ENCODE measurements at places on chromosomes 3 and 15. TPM values are rescaled to one million over a fixed set of nuclear protein-coding genes. Genes with fewer than 3 reads are reported as not detected.

The EXD1 gene
- not detected for total RNA-seq

The KBTBD8 gene
- 4.9 TPM for total RNA-seq

The GABRR3 gene
- total RNA-seq = not detected

The SLC2A2 gene
- total RNA-seq = 0.03 TPM

The CAPN3 gene
- total RNA-seq = not detected

The FES gene
- 13.7 TPM for total RNA-seq

The UBAP1L gene
- 1.0 TPM for total RNA-seq

The PDHB gene
- total RNA-seq = 142 TPM

The SNX22 gene
- not detected for total RNA-seq

The HIGD2B gene
- total RNA-seq = not detected

The TNFAIP8L3 gene
- total RNA-seq = 4.8 TPM

The TRIM42 gene
- total RNA-seq = not detected

The PTH1R gene
- not detected for total RNA-seq

The GRM2 gene
- not detected for total RNA-seq

Data from MG63 (cell line).